ENCODE measurements at places on chromosomes 7 and 10.

DNA sequence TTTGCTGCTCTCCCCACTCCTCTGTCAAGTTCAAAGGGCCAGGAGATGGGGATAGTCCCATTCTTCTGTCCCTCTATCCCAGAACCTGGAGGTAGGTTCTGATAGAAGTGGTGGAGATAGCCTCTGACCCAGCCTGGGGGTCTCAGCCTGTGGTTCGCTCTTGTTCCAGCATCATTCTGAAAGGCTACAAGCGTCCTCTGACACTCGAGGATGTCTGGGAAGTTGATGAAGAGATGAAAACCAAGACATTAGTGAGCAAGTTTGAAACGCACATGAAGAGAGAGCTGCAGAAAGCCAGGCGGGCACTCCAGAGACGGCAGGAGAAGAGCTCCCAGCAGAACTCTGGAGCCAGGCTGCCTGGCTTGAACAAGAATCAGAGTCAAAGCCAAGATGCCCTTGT is 14.5 kb downstream of the ABCC2 start:
- ATAC-seq: no peak

- peak; percentile 89 for ATAC-seq
Measured at GRCh38 chr10:133318494-133319127, 9.9 kb downstream of the ZNF511 start.

- ATAC-seq: no peak
Measured at GRCh38 chr10:34523017-34523767, 291.9 kb downstream of the PARD3 start.

GRCh38 chr7:119270045-119270464 is 1002.9 kb upstream of the KCND2 start:
- ATAC-seq: no peak

GRCh38 chr7:22356701-22357310 is at the start of gene RAPGEF5:
Gene RAPGEF5 (minus strand): TSS chr7:22357154. CDS start chr7:22357060, 94 bp downstream.
- ATAC-seq: peak; percentile 40

DNA sequence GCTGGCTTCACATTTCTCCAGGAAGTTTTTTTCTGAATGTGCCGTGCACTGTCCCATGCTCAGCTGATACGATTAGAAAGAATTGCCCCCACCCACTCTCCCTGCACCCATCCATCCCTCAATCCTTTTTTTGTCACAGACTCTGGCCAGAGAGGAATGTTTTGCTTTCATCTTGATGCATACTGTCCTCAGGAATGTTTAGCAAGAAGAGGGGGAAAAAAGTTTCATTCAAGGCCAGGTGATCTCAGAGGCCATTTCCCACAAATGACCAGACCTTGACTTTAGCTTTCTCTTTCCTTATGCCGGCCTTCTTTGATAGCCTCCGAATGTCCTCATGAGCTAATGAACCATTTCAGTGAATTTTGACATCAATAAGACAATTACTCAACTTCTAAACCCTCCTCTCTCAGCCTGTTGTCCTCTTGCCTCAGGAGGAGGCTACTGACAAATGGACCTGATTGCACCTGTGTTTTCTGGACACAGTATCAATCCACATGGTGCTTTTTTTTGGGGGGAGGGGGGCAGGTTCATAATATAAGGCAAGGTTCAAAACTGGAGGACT is 105.0 kb upstream of the KLF6 start:
- ATAC-seq: no peak

GRCh38 chr7:105098863-105099515 is 85.0 kb downstream of the KMT2E start:
- ATAC-seq: peak; percentile 73

- no peak for ATAC-seq
Measured at GRCh38 chr7:14351167-14351566, 361.7 kb upstream of the ETV1 start.

DNA sequence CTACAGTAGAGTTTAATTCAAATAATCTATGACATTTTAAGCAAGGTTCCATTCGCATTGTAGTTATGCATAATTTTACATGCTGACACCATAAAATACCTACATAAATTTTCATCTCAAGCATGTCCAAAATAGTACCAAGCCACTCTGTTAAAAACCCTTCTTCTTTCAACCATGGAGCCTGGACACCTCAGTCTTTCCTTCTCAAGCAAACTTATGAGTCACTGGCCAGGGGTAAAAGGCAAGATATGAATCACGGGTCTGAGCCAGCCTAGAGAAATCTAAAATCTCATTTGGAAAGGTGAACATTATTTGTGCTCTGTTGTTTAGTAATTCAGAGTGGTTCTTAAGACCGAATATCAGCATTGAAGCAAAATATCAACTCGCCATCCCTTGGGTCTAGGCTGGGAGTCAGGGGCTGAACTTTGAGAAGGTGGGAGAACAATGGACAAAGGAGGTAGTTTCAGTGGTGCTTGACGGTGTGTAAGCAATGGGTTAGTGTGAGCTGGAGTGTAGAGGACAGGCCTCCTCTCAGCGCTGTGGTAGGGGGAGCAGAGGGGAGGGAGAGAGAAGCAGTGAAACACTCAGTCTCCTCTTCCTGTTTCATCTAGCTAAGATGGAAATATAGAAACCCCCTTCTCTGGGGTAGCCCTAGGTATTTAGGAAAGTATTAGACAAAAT is 19.1 kb upstream of the GPAM start:
- peak; percentile 95 for ATAC-seq

GRCh38 chr10:114987995-114988394 is 50.0 kb downstream of the TRUB1 start:
- ATAC-seq: no peak

DNA sequence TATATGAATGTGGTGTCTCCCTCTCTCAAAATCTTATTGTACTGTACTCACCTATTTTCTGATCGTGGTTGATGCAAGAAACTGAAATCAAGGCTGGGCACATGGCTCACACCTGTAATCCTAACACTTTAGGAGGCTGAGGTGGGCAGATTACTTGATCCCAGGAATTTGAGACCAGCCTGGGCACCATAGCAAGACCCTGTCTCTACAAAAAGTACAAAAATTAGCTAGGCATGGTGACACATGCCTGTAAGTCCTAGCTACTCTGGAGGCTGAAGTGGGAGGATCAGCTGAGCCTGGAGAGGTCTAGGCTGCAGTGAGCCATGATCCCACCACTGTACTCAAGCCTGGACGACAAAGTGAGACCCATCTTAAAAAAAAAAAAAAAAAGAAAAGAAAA is 16.0 kb downstream of the MMRN2 start:
- no peak for ATAC-seq

DNA sequence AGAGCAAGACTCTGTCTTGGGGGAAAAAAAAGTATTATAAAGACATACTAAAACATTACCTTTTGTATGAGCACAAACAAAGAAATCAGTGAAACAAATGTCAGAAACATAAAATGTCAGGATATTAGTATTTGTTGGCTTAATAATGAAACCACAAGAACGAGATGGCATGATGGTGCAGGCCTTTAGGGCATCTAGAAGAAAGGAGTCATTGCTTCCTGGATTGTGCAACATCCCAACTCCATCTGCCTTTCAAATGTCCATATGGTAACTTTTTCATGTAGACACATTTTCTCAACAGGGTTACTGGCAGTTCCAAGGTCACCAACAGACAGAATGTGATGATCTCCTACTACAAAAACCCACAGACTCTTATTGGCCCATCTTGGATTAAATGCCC is 96.6 kb downstream of the ZNF248 start:
- ATAC-seq: no peak

DNA sequence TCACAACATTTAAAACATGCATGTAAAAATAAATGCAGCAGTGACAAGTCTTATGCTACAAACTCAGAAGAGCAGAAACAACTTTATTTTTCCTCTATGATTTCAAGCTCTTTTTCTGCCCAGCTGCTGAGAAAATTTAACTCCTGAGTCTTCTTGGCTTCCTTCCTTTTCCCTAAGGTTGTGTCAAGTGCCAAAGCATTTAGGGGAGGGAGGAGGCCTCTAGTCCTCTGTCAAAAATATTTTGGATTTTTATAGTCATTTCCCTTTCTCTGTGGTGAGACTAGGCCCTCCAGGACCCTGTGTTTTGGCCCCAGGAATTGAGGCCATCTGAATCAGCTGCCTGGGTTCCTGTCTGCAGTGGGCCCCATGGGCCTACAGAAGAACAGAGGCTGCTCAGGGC is 11.0 kb upstream of the PILRB start:
- no peak for ATAC-seq

DNA sequence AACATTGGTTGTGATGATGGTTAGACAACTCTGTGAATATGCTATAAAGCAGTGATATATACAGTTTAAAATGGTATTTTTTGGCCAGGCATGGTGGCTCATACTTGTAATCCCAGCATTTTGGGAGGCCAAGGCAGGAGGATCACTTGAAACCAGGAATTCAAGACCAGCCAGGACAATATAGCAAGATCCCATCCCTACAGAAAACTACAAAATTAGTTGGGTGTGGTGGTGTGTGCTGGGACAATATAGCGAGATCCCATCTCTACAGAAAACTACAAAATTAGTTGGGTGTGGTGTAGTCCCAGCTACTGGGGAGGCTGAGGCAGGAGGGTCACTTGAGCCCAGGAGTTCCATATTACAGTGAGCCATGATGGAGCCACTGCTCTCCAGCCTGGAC is 27.5 kb upstream of the MSMB start:
- ATAC-seq: no peak

DNA sequence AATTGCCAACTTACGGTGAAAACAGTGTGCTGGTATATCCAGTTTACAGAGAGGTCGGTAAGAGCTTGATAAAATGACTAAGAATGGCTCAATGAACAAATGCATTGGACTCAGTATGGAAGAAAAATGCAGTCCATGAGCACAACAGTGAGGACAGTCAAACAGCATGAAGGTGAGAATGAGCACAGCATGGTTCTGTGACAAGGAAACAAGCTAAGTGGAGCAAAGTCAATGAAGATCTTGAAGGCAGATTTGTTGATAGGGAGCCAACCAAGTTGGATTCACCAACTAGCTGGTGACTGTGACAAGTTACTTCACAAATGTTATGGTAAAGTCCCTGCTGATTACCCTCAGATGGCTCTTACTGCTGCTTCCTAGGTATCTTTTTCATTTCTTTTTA is 75.9 kb downstream of the SHOC2 start:
- no peak for ATAC-seq

DNA sequence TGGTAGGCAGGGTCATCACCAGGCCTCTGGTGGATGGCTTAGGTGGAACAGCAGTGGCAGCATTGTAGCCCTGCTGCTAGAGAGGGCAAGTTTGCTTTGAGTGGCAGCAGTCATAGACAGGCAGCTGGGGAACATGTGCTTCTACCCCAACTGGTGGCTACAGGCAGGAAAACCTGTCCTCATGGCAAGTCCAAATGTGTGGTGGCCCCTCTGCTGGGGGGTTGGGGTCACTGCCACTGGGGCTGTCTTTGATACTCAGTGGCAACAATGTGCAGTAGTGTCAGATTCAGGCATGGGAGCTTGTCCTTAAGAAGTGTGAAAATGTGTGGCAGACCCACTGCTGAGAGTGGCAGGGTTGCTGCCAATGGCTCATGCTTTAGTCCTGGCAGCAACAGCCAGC is 186.2 kb upstream of the NPSR1 start:
- ATAC-seq: no peak

DNA sequence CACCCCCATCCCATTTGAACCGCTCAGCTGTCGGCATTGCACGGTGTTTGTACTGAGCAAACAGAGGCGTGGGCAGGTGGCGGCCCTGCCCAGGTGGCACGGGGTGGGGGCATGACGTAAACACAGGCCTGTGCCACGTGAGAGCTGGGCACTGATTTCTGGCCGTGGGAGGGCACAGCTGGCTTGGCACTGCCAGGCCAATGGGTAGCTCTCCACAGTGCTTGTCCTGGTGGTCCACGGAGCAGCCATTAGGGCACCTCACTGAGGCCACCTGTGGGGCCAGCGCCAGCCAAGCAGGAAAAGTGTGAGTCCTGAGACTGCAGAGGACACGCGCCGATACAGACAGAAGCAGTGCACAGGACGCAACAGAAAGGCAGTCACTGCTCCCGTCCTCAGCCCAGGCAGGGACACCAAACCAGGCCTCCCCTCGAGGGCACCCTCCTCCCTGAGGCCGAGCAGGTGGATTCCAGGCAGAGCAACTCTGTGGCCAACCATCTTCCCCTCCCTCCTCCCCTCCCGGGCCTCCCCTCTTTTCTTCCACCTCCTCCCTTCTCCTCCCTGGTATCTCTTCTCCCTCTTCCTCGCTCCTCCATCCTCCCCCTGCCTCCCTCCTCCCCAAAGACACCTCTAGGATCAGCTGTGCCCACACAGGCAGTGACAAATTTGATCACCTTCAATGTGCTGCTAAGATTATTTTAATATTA is 258.7 kb downstream of the ELFN1 start:
- no peak for ATAC-seq

DNA sequence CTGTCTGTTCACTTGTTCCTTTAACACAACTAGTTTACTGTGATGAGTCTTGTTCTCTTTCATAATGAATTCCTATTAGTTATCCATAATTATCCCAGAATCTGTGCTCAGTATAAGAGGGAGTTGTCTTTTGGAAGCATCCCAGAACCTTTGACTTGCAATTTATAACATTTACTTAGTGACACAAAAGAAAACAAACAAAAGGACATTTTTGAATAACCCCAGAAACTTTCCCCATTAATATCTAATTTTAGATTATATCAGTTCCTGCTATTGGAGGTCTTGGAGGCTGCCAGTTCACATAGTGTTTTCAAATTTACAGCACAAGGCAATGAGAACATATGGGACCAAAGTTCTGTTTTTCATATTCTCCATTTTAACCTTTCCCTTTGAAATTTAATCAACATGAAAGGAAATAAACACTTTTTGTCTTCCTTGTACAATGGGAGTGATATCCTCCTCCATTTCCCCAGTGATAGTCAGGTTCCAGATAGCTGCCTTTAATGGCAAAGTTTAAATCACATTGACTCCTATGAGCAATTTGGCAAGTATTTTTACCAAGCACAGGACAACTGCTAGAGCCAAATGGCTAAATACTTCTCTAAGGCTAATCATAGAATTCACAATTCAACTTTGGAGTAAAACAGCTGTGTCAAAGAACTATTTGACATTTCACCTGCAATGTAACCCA is 37.1 kb upstream of the GNAT3 start:
- ATAC-seq: no peak

DNA sequence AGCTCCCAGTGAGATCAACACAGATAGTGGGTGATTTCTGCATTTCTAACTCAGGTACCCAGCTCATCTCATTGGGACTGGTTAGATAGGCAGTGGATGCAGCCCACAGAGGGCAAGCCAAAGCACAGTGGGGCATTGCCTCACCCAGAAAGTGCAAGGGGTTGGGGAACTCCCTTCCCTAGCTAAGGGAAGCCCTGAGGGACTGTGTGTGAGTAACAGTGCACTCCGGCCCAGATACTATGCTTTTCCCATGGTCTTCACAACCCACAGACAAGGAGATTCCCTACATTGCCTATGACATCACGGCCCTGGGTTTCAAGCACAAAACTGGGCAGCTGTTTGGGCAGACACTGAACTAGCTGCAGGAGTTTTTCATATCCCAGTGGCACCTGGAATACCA is 62.8 kb downstream of the PPP1R3A start:
- no peak for ATAC-seq
